ENCODE measurements at places on chromosomes 12 and 14.

DNA sequence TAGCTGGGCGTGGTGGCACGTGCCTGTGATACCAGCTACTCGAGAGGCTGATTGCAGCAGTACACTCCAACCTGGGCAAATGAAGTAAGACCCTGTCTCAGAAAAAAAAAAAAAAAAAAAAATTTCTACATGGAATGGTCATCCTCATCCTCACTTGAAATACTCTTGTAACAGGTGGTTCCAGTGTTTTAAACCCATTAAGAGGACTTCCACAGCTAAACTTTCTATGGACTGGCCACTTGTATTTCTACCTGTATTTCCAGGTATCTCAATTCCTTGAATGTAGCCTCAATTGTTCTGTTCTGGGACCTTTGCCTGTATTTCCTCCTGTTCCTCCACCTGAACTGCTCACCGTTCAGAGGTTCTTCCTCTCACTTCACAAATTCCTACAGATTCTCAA lies 11.8 kb upstream of the PHLDA1 start:
- no peak for DNase-seq

- peak; percentile 93 for DNase-seq
Measured at GRCh38 chr12:40107098-40107802, 1.4 kb upstream of the SLC2A13 start.

- no peak for DNase-seq
Measured at GRCh38 chr12:6978611-6979011, 7.9 kb downstream of the EMG1 start.

DNA sequence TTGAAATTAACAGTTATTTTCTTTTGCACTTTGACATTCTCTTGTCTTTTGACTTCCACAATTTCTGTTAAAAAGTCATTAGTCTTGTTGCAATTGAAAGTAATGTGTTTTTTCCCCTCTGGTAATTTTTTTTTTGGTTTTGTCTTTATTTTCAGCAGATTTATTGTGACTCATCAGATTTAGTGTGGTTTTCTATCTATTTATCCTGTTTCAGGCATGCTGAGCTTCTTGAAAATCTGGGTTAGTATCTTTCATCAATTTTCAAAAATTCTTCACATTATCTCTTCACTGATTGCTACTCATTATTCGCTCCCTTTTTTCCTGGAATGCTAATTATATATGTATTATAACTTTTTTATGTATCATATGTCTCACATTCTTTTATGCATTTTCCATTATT lies 15.3 kb upstream of the NTF3 start:
- no peak for DNase-seq

- DNase-seq, result no peak
Measured at GRCh38 chr14:57657487-57657886, 163.8 kb upstream of the CCDC198 start.

DNA sequence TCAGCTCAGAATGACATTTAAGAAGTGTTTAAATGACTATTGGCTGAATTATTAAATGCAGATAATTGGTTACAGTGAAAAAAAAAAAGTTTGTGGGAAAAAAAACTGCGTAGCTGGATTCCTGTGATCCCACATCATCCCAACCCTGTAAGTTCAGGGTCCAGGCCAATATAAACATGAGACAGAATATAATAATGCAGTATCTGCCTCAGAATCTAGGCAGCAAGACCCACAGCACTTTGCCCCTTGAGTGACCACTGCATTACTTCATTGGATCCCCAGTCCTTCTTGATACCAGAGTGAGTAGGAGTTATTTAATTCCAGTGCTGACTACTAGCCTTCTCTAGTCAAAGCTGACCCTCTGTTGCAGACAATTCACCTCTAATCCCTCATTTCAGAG lies 272.6 kb downstream of the CCER1 start:
- no peak for DNase-seq

DNA sequence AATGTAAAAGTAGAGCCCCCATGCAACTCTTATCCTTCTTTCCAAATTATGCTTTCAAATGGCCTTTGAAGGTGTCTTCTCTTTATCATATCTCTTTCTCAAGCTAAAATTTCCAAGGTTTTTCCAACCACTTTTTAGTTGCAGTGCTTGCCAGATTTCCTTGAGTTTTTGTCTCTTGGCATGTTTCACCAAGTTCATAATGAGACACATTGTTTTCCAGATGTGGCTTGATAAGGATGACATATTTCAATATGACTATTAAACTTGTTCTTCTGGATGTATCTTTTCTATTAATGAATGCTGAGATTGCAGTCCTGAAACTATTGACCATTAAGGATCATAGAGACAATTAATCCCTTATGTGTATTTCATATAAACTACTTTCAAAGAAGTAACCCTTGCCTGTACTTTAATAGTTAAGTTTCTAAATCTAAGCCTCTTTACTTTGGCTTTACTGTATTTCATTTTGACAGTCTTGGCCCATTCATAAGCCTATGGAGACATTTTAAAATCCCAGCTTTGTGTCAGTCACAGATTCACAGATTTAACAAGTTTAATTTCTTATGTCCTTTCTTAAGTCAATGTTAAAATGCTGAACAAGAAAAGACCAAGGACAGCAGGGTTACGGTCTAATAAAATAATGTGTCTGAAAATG lies 151.5 kb downstream of the LRFN5 start:
- DNase-seq, result no peak

GRCh38 chr12:117671734-117672133 lies 297.1 kb downstream of the KSR2 start:
- no peak for DNase-seq

- no peak for DNase-seq
Measured at GRCh38 chr12:93624595-93625294, 52.3 kb downstream of the SOCS2 start.

DNA sequence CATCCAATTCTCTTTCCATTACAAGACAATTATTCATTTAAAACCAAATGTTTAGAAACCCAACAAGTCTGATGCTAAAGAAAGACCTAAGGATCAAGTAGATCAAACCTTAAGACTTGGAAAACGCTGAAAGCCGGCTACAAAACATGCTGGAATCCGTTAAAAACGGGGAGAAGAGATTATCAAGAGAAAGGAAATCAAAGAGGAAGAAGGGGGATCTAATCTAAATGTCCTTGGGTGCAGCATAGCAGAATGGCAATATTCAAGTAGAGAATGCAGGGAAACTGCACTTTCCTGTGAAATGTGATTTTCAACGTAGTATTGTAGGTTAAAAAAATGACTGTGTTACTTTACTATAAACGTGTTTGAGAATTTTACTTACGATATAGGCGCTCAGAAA lies 1.3 kb downstream of the PPP1R13B start:
- DNase-seq, result no peak

DNA sequence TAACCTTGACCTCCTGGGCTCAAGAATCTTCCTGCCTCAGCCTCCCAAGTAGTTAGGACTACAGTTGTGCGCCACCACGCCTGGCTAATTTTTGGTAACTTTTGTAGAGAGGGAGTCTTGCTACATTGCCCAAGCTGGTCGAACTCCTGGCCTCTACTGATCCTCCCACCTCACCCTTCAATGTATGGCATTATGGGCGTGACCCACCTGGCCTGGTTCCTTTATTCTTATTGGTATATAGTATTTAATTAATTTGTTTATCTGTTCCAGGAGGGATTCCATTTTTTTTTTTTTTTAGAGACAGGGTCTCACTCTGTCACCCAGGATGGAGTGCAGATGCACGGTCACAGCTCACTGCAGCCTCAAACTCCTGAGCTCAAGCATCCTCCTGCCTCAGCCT lies 40.9 kb upstream of the EAPP start:
- no peak for DNase-seq

GRCh38 chr12:117869551-117869950 lies 99.2 kb downstream of the KSR2 start:
- no peak for DNase-seq

DNA sequence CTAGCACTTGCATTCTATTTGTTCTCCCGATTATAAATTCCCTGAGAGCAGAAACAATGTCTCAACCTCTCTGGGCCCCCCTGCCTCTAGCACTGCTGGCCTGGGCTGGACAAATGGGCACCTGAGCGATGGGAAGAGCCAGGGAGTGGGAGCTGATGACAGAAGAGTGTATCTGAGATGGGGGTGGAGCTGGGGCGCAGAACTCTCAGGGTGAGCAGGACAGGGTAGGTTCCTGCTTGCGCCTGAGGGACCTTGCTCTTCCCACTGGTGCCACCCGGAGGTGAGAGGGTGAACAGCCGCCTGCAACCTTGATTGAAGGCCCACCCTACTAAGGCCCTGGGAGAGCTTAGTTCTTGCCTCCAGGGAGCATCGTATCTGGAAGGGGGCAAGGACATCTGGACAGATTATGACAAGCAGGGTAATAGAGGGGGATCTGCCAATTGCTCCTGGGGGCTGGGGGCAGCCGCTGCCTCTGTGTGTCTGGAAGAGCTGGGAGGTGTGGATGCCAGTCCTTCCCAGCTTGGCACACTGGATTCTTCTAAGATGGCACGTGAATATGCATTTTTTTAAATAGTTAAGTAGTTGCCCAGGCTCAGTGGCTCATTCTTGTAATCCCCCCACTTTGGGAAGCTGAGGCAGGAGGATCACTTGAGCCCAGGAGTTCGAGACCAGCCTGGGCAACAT lies 43.0 kb upstream of the TSPAN9 start:
- no peak for DNase-seq
